ENCODE measurements at places on chromosomes 13 and 19.

DNA sequence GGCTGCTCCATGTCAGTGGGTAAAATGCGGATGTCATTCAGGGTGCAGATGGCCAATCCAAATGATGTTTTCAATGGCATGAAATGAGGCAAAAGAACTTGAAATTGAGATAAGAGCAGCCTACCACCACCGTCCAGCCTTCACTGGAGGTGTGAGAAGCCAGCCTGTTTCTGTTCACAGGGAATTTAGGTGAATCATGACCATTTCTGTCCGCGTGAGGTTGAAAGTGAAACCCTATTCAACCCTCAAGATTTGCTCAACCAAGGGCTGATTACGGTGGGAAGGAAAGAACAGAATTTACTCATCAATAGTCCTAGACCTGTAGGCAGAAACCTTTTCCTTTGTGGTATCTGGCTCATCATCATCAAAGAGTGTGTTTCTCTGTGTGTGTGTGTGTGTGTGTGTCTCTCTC, 370.7 kb downstream of the COG6 start:
- DNase-seq = no peak

DNA sequence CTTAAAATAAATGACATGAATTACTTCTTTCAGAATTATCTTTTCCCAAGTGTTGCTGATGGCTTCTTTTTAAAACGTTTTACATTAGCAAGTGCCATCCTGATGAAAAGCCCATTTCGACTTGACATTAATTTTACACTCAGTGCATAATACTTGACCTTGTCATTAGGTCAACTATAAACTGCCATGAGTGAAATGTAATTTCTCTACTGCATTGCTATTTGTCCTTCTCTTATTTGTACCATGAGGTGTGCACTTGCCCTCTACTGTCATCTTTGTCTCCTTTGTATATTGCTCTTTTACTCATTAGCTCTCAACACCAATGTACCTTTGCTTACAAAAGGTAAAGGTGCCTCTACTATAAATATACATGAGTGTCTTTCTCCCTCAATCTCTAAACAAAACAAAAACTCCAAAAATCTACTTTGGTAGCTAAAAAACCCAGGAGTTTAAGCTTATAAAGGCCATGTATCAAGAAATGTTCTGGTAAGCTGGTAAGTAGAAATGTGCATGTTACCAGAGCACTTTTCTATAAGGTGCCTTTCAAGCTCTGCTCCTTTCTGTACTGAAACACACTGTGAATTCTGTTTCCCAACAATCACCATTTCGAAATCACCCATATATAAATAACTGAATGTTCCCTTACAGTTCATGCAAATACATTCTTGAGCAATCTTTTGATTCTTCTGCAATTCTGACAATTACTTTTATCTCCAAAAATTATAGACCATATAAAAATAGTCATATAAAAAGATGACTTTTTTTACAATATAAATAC, 351.4 kb downstream of the SLITRK5 start:
- no peak for DNase-seq

DNA sequence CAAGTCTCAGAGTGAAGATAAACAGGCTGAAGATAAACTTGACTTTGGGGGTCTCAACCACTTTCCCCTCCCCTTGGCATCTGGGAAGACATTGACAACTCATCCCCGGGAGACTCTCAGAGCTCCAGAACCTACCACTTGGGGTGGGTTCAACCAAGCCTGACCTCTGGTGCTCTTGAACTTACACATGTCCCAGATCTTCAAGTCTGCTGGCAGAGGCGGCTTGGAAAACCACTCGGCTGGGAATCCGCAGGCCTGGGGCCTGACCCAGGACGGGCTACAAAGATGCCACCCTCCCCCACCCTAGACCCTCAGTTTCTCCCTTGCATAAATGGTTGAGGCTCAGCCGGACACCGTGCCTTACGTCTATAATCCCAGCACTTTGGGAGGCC, 512 bp downstream of the LRRC8E start:
- no peak for DNase-seq

- DNase-seq = no peak
Measured at GRCh38 chr19:47381653-47382279, 32.7 kb downstream of the DHX34 start.

DNA sequence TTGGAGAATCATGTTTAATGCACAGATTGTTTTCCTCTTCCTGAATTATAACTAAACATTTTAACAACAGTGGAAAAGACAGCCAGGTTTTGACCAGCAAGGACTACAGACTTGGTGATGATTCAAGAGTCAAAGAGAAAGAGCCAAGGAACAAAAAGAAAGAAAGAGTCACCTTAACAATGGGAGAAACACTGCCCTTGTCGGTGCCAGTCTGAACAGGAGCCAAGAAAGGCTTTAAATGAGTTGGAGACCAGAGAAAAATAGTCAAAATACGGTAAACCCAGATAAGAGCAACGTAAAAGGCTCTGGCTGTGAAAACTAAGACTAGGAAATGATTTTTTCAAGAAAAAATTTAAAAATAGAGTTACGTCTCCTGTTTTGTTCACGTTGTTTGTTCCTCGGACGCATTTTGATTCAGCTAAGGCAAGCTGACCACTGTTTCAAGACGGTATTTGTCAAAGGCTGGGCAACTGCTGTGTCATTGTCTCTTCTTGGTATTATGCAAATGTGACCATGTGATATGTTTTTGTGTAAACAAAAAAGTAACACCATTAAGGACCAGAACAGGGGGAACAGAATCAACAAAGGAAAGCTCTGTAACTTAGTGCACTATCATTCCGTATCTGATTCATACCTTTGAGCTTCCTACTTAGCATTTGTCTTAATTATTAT, 634.5 kb downstream of the LIG4 start:
- no peak for DNase-seq

GRCh38 chr19:23377276-23377675, 18.0 kb downstream of the ZNF91 start:
- DNase-seq = no peak

DNA sequence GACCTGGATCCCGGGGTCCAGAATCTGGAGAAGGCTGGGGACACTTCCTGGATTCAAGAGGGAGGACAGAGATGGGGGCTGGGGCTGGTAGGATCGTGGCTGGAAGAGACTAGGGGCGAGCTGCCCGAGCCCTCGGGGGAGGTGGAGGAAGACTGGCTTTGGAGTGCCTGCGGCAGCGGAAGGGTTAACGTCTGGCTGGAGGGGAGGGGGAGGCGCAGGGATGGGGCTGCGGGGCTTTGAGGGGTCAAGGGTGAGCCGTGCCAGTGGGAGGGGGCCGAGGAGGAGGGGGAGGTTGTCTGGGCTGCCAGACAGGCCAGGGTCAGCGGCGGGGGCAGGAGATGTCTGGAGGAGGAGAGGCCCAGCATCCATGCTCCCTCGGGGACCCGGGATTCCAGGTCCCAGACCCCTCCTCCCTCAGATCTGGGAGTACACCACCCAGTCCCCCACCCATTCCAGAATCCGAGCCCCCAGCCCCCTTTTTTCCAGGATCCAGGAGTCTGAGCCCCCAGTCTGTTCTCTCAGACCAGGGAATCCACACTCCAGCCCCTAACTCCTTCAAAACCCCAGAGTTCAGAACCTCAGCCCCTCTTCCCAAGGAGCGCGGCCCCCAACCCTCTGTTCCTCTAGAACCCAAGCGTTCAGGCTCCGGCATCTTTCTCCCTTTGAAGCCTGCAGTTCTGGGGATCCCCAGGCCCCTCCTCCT, 3.2 kb upstream of the SPACA6 start:
- no peak for DNase-seq

GRCh38 chr19:32201636-32202051, 143.8 kb upstream of the ZNF507 start:
- no peak for DNase-seq

DNA sequence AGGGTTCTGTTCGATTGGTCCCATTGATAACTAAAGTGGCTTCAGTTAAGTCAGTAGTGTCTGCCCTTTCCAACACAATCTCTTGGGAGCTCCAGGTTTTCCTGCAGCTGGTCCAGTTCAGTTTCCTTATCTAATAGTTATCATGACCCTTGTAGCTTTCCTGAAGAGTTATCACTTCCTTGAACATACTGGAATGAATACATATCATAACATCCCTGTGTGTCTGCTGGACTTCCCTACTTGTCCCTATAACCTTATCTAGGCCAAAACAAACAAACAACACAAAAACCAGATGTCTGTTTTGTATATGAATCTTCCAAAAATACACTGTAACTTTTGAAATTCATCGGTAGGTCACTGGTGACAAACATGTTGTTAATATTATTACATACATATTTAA, 167.6 kb downstream of the DCT start:
- DNase-seq = no peak

DNA sequence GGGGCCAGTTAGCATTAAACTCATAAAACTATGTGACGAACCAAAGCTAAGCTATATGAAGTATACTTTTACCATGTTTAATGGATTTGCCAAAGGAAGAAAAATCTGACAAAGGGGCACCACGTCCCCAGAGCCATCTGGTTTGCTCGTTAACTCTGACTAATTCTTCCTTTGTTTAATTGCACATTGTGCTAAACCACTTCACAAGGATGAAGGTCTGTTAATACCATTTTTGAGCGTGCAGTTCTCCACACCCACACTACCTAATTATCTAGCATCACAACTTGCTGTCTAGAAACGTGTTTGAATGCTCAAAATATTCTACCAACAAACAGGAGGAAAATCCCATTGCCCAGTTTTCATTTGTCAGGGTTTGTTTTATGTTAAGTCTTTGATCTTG, 74.8 kb downstream of the COL4A1 start:
- no peak for DNase-seq

GRCh38 chr13:86692291-86692690, 893.1 kb upstream of the SLITRK6 start:
- DNase-seq = no peak

DNA sequence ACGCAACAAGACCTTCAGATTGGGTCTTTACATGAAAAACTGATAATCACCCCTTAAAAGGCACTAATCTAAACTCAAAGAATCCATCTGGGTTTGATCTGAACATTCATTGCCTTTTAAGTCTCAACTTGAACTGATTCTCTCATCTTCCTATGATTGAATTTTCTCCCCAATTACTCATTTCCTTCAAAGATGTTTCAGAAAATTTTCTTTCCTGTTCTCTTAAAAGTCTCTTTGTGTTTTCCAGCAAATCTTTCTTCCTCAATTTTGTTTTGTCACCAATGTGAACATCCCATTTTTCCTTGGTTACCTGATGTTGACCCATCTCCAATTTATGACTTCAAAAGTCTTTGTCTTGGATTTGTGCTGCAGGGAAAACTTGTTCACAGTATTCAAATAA, 234.3 kb downstream of the DACH1 start:
- DNase-seq = no peak

DNA sequence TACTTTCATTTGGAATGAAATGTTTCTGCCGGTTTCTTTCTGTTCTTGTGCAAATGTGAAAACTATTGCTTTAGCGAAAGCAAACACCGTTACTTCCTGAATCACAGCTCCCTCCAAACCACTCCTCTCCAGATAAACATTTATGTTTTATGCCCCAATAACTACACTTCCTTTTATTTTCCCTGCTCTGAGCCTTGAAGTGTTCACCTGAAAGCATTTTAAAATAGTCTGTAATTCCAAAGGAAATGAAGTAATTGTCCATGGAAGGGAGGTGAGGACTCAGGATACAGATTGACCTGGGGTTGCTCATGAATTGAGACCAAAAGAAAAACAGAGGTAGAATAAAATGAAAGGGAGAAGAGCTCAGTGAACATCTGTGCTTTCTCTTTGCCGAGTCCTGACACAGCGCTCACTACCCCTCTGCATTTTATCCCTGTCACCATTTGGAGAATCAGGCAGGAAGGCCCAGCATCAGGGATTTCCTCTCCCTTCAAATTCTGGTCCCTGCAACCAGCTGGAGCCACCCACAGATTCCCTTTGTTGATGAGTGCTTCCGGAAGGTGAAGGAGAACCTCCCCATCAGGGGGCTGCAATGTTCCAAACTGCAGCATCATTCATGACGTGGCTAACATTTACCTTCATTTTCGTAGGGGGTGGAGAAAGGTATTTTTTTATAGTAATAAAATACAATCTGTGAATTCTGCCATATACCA, 171.9 kb downstream of the ITGBL1 start:
- DNase-seq = no peak

DNA sequence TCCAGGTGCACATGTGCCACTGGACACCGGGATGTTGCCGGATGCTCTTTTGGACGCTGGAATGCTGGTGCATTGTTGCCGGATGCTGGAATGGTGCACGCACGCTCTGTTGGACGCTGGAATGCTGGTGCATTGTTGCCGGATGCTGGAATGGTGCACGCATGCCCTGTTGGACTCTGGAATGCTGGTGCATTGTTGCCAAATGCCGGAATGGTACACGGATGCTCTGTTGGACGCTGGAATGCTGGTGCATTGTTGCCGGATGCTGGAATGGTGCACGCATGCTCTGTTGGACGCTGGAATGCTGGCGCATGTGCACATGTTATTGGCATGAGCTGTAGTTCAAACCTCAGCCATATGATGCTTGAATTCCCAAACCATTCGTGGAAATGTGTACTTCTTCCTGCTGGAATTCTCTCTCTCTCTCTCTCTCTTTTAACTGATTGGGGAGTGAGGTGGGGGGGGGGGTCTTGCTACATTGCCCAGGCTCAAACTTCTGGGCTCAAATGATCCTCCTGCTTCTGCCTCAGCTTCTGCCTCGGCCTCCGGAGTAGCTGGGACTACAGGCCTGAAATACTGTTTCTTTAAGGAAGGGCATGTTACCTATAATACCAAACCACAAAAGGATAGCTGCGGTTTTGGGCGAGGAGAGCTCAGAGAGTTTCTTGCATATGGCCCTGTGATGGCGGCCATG, 1.2 kb upstream of the MCF2L start:
- DNase-seq = peak; percentile 2

GRCh38 chr13:51645154-51645650, 60.9 kb downstream of the WDFY2 start:
- DNase-seq = no peak

GRCh38 chr19:34471906-34472700, 9.5 kb upstream of the WTIP start:
- DNase-seq = no peak

GRCh38 chr19:13099073-13099999, 3.3 kb downstream of the LYL1 start:
- DNase-seq = no peak

DNA sequence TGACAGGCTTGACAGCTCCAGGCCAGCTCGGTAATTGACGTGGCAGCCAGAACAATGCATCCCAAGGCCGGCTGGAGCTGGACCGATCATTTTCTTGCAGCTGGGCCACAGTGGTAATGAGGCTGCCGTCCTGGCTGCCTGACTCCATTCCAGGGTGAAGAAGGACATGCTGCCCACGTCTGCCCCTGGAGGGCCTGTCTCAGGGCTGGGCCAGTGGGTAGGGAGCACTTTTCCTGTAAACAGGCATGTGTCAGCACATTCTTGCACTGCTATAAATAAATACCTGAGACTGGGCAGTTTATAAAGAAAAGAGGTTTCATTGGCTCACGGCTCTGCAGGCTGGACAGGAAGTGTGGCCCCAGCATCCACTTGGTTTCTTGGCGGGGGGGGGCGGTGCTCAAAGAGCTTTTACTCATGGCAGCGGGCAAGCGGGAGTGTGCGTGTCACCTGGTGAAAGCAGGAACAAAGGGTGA, 38.1 kb upstream of the KCTD15 start:
- no peak for DNase-seq

All from RWPE2 (cell line).